SIG-M5 (cell line): ENCODE measurements at places on chromosomes 6 and 20.
A peak's percentile ranks its signal among the peaks of the same experiment; 100 is the strongest.

DNA sequence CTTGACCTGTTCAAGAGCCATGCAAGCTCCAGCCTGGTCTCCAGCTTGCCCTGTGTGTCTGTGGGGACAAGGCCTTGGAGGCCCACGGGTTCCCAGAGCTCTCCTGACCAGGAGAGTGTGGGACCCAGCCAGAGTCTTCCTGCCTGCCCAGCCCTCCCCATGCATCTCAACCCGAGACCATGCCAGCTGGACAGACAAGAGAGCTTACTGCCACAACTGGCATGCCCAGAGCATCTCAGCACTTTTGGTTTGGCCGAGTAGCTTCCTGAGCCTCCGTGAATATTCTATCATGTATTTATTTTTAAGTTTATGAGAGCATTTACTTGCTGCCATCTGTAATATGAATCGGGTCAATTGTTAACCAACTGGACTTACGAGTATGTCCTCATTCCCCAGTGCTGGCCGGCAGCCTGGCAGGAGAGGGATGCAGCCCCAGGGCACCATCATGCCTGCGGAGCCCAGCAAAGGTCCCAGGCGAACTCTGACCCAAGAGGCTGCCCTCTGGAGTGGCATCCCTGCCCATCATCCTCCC, 14.9 kb downstream of the IP6K3 start:
- no peak for DNase-seq

DNA sequence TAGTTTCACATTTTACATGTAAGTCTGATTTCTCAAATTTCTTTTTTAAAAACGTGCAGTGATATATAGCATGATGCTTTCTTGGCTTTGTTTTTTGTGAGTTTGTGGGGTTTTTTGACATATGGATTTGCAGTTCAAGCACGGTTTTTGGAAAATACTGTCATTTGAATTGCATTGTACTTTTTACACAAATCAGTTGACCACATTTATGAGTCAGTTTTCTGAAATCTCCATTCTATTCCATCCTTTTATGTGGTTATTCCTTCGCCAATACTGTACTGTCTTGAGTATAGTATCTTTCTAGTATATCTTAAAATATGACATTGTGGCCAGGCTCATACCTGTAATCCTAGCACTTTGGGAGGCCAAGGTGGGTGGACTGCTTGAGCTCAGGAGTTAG, 890.0 kb upstream of the CITED2 start:
- DNase-seq = no peak

DNA sequence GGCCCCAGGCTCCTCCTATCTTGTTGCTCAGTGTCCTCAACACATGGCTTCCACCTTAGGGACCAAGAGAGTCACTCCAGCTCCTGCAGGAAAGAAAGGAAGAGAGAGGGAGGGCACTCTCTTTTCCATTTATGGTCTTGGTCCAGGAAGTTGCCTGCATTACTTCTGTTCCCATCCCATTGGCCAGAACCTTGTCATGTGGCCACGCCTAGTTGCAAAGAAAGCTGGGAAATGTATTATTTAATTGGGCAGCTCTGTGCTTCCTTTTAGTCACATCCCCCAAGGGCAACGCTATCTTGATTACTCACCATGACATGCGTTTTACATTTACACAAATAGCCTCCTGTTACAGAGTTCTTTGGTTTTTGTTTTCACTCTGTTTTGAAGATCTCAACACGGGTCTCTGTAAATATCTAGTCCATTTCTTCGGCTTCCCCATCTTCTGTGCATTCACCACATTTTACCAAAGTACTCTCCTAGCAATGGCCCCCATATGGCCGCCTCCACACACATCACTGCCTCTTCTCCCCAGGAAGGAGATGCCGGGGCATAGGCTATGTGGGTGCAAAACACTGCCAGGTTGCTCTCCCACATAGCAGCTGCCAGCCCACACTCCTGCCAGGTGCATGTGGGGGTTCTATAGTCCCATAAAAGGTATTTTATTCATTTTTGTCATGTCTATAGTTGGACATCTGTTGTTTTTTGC, 35.7 kb upstream of the ZMYND8 start:
- DNase-seq = peak; percentile 71

DNA sequence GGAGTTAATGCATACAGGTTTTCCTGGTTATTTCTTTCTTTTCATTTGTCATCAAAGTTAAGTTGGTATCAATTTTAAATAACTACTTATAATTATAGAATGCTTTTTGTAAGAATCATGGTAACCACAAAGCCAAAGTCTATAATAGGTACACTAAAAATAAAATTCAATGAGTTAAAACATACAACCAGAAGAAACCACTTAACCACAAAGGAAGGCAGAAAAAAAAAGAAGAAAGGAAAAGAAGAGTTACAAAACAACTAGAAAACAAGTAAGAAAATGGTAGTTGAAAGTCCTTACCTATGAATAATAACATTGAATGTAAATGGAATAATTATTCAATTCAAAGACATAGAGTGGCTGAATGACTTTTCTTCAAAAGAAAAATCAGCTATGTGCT, 45.6 kb downstream of the THBS2 start:
- DNase-seq = peak; percentile 3

- DNase-seq = no peak
Observed at GRCh38 chr20:40746251-40746650, 57.2 kb upstream of the MAFB start.

DNA sequence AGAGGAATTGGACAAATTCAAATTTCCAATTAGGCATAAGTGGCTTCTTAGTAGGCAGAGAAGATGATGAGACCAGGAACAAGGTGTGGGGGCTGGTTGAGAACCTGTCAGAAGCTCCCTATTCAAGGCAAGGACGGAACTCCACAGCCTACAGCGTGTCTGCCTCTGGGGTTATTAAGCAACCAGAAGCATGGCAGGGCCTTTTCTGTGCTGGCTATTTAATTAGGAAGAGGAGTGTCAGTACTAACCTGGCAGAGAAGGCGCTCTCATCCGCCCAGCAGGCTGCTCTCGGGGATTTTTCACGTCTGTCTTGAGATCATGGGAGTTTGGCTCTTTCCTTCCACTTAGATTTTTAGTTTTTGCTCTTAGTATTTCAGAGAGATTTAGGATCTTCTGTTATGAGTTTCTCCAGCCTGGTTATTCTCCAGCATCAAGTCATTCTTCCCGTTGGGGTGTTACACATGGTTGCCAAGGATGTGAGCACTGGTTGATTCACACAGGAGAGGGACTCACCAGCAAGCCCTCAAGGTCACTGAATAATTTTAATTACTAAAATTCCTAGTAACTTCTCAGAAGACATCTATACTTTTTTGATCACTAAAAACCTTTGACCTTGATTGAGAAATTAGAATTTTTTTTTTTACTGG, 23.9 kb downstream of the ADTRP start:
- DNase-seq = no peak
